Naive thymus-derived CD8-positive, alpha-beta T cell (primary cell): ENCODE measurements at places on chromosomes 1 and 21.

DNA sequence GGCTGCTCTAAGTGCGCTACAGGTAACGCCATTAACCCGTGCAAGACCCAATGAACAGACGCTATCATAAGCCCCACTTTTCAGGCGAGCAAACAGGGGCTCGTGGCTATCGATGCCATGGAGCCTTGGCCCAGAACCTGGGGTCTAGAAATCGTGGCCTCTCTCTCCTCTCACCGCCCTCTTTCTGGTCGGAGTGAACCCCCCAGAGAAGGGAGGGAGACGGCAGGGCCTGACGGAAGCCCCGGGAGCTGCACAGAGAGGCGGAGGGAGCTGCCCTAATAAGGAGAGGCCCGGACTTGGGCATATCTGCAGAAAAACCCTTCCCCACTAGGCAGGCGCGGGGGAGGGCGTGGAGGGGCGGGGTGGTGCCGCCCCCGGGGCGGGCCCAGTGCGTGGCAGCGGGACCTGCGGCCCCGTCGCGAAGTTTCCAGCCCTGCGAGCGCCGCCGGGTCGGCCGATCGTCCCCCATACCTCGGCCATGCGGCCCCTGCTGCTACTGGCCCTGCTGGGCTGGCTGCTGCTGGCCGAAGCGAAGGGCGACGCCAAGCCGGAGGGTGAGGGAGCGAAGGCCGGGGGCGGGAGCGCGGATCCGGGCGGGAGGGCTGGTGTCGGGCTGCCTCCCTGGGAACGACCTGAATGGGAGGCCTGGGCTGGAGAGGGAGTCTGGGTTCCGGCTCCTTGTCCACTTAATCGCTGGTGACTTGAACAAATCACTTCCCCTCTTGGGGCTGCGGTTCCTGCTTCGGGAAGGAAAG is at the start of gene PLOD1:
TSS of gene PLOD1 (plus strand) at position 416 of the 755 bp plus-strand sequence. CDS start at position 479, 63 bp downstream.
- peak; percentile 60 for DNase-seq

- no peak for DNase-seq
These were observed 76.4 kb downstream of the EVI5 start for GRCh38 chr1:92708368-92708950.

GRCh38 chr1:55610203-55610602 is 395.0 kb upstream of the USP24 start:
- no peak for DNase-seq

GRCh38 chr1:1122078-1122811 is 6.4 kb upstream of the C1orf159 start:
- DNase-seq: peak; percentile 82

GRCh38 chr21:43921571-43921978 is 56.6 kb downstream of the AGPAT3 start:
- peak; percentile 68 for DNase-seq

- no peak for DNase-seq
These were observed 35.8 kb downstream of the UBASH3A start for GRCh38 chr21:42439284-42440186.

GRCh38 chr1:245576323-245576722 is 421.5 kb downstream of the KIF26B start:
- DNase-seq: no peak

- DNase-seq: no peak
These were observed 43.2 kb downstream of the ELK4 start for GRCh38 chr1:205588636-205589035.

DNA sequence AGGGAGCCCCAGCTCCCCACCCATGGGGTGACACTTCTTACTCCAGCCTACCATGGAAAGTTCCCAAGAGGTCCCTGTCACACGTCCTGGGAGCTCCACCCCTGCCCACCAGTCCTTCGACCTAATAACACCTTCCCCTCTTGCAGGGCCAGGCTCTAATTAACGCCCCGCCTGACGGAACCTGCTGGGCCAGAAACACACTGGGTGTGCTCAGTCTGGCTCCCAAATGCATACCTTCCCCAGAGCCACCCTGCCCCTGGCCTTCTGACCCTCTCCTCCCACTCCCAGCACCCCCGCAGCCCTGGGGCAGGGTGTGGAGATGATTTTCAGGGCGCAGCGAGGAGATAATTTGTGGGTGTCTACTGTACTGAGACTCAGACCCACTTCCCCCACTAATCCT is 20.6 kb downstream of the PGLYRP3 start:
- DNase-seq: no peak

- no peak for DNase-seq
These were observed 154.2 kb downstream of the CNIH3 start for GRCh38 chr1:224770336-224770693.

DNA sequence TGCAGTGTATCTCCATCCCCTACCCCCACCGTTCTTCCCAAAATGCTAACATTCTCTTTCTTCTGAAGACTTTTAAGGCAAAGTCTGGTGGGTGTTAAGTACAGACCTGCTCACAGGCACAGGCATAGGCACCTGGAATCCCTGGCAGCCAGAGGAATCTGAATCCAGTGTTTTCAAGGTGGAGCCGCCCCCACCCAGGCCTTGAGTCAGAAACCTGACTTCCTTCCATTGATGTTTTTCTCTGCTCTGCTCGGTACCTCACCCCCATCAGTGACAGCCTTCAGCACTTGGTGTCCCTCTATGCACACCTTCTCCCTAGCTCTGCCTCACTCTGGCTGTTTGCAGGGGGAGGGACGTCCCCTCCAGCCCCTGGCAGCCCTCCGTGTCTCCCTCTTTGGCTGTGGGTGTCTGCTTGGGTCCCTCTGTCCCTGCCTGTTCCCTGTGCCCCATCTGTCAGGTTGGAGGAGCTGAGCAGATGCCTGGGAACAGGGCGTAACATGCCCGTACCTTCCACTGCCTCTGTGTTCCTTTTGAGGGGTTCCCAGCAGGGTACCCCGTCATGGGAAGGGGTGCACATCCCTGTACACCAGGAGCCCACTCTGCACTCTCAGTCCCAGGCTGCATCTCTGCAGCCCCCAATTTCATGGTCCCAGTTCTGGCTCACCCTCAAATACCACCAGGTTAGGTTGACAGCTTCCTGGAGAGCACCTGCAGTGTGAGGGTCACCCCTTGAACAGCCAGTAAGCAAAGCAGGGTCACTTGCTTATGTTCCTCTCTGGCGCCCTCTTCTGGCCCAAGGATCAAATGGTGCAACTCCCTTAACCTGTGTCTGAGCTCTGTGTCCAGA is 6.7 kb downstream of the NCDN start:
- DNase-seq: peak; percentile 72

DNA sequence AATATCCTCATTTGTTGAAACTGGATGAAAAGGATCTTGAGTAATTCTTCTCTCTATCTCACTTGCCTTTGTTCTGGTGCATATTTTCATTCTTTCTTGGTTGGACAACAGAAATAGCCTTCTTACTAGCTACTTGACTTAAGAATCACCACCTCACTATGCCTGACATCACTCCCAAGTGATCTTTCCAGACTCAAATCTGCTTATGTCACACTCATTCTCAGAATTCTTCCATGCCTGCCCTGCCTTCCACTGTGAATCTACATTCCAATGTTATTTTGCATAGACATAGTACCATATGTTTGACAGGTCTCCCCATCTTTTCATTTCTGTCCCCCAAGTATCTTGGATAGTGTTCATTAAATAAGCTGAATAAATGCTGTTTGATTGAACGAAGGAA is 78.5 kb upstream of the DPYD start:
- no peak for DNase-seq

DNA sequence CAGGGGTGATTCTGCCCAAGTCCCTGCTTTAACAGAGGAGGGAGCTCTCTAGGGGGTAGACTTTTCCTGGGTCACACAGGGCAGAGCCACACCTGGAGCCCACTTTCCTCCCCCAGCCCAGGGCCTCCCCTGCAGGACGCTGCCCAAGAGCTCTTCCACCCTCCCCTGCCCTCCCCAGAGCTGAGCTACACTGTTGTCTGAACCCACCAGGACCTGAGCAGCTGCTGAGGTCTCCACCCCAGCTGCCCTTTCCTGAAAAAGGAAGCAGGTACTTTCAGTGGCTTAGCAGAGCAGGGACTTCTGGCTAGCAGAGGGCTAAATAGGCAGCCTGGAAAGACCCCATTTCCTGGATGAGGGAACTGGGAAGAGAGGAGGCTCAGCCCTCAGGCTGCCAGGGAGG is 169.3 kb upstream of the ETV3 start:
- no peak for DNase-seq

- DNase-seq: peak; percentile 64
These were observed 30.9 kb downstream of the GPA33 start for GRCh38 chr1:167059045-167059808.

GRCh38 chr1:20704390-20705202 is 13.2 kb downstream of the KIF17 start:
- DNase-seq: no peak

DNA sequence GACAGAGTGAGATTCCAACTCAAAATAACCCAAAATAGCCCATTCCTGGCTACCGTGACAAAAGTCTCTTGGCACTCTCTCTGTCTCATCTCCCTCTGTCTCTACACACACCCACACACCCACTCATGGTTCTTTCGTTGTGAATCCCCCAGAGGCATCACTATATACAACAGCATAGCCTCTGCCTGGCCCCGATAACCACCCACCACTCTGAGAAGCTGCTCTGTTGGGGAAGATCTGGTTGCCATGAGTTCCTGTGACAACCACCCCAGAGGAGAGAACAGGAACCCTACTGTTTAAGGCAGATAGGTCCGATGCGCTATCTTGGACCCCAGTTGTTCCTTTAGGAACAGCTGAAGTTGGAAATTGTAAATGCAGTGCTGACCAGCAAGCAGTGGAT is 70.4 kb upstream of the LYST start:
- DNase-seq: no peak

GRCh38 chr1:89274411-89274857 is 1.8 kb upstream of the GBP5 start:
- no peak for DNase-seq

DNA sequence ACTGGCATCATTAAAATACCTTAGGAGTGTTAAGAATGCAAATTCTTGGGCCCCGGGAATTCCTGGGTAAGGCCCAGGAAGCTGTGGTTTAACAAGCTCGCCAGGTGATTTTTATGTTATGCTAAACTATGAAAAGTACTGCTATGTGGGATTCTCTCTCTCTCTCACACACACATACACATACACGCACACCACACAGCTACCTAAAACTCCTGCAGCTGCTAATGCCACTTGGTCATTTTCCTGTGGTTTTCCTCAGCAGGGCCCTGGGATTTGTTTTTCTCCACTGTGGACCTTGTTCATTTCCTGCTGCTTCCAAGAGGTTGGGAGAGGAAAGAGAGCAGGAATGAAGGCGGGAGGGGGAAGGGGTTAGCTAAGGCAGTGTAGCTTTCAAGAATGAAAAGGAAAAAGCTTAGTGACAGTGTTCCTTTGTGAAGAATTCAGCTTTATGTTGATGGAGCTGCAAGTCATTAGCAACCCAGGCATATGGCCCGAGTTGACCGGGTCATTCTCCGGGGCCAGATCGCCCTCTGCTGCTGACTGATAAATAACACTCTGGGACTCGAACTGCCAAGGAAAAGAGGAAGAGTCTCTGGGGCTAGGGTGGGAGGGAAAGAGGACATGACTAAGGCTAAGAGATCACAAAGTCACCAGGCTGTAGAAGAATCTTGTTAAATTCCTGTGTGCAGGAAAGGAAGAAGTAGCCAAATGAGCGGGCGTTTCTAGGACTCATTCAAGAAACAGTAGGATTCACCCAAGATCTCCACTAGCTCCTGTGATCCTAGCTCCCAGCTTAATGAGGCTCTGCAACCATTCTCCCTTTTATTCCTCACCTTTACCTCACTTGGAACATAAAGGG is 30.5 kb upstream of the LRIG2 start:
- no peak for DNase-seq
